ENCODE measurements at places on chromosomes 2 and 18. TPM values are rescaled to one million over a fixed set of nuclear protein-coding genes. Genes with fewer than 3 reads are reported as not detected.

Gene RNU2-63P
- not detected for total RNA-seq

Gene ACKR3
- 27.3 TPM for total RNA-seq

Gene INHBB
- 7.1 TPM for total RNA-seq

Gene DTNA
- 14.1 TPM for total RNA-seq

Gene ARHGAP28
- total RNA-seq: 42.6 TPM

Gene IL1RL1
- total RNA-seq: 8.7 TPM

Gene NEURL3
- 0.10 TPM for total RNA-seq

Gene SERPINB11
- total RNA-seq: not detected

Gene ARHGEF4
- 19.9 TPM for total RNA-seq

Gene EMILIN2
- 37.6 TPM for total RNA-seq
